NK-92 treated with Interleukin-12 subunit alpha and Interleukin-12 subunit beta, amount 100 ng/mL, for 24 hours (cell line): ENCODE measurements at places on chromosomes 3 and 15.

GRCh38 chr15:69161079-69161877 is 843 bp downstream of the GLCE start:
- no peak for DNase-seq

GRCh38 chr3:157300981-157301663 is 135.5 kb upstream of the PTX3 start:
- no peak for DNase-seq

DNA sequence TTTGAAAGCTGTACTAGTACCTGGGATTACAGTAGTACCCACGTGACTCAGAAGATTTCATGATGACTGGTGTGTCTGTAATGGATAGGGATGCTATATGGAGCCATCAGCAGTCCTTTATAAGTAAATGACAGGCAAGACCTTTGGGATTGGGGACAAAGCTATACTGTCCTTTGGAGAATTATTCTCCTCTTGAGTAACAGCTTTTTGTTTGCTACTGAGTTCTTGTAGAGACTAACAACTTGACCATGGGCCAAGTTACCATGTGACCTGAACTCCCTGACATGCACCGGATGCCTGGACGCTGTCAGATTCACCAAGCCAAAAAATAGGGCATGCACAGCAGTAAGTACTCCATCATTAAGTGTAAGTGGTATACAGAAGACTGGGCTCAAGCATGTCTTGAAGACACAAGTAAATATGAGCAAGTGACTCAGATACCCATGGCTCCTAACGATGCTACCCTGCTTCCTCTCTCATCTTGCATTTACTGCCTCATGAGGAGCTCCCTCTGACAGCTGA is 12.9 kb downstream of the SEC11A start:
- no peak for DNase-seq

DNA sequence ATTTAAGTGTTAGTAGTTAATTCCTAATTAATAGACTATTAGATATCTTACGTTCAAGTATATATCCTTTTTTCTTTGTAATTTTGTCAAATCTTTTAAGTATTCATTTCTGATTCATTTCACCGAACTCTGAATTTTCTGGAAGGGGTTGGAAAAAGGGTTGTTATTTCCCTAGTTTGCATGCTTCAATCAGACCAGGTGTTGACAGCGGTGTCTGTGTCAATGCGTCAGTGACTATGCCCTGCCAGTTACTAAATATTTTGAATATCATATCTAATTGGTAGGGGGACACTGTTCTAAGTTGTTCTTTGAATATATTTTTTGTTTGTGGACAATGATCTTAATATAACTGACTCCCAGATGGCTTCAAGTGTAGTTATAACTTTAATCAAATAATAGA is 62.7 kb upstream of the TNFSF10 start:
- DNase-seq, result no peak

- no peak for DNase-seq
These were observed 38.6 kb downstream of the TMED3 start for GRCh38 chr15:79349525-79349924.

DNA sequence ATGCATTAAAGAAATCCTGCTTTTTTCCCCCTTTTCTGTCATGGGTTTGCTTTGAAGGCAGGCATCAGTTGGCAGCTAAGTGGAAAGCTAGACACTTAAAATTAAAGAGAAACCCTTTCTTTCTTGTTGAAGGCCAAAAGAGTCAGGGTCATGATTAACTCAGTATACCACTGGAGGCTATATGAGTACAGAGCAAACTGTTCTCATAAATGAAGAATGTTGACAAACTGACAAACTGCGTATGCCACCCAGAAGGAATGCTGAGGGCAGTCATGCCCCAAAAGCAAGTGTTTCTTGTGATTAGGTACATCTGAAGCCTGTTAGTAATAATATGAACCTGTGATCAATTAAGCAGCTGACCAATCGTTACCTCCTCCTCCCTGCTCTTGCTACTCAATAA is 43.6 kb upstream of the COL6A6 start:
- no peak for DNase-seq

GRCh38 chr15:25372298-25372697 is 66.5 kb downstream of the UBE3A start:
- DNase-seq, result no peak

GRCh38 chr15:50390554-50391264 is 33.5 kb upstream of the USP8 start:
- DNase-seq, result no peak

GRCh38 chr3:112980080-112980479 is 5.2 kb upstream of the CD200R1 start:
- no peak for DNase-seq

- no peak for DNase-seq
These were observed 13.1 kb downstream of the ROBO2 start for GRCh38 chr3:77052733-77053670.

DNA sequence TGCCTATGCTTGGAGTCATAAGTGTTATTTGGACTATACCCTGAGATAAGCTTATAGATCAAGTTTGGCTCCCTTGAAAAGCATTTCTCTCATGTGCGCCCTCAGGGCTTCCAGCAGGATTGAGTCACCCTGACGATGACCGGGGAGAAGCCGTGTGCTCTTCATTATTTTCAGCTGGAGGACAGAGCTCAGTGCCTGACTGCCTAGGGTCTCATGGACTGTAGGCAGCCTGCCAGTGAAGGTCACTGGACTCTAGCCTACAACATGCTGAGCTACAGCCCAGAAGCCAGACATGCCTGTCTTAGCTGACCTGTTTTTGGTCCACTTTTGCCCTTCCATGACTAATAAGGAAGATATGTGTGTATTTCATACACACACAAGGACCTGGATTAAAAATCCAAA is 31.6 kb upstream of the NUDT16 start:
- no peak for DNase-seq

GRCh38 chr15:48250640-48251076 is 44.6 kb downstream of the SLC12A1 start:
- DNase-seq, result no peak

DNA sequence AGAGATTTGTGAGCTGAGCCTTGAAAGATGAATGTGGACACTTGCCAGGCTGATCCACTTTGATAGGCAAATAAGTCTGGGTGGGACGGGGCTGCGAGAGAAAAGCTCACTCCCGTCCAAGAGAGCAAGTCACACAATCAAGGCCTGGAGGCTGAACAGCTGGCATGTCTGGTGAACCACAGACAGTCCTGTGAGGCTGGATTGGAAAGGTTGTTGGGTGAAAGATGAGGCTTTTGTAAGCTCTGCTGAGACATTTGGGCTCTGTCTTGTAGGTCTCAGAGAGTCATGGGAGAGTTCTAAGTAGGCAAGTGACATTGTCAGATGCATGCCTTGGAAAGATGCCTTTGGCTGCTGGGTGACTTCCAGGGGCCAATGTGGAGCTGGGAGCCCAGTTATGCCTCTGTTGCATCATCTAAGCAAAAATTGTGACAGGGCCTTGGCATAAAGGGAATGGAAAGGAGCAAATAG is 38.5 kb downstream of the RPLP1 start:
- DNase-seq, result no peak

DNA sequence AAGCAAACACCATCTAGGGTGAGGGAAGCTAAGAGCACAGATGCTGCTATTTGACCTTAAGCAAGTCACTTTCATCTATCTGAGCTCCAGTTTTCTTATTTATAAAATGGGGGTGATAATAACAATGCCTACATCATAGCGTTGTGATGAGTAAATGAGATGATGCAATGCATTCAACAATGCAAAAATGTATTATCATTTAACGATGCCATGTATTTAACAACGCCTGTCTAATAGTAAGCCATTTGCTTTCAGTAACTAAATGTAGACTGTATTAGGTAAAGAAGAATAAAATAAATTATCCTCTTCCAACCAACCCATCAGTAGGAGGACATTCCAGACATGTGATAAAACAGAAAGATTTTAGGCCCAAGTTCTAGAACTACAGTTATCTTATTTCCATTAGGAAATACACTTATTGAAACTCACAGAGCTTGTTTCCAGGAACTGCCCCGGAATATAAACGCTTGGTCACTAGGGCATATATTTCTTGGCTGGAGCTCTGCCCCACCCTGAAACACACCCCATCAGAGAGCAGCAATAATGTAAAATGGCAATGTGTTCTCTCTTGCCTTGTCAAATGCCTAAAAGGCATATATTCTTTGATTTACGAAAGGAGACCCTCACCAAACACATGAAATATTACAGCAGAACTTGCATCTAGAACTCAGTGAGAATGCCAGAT is 128.3 kb downstream of the LIPC start:
- no peak for DNase-seq

- peak; percentile 43 for DNase-seq
These were observed 795 bp upstream of the SCAANT1 start for GRCh38 chr3:63912768-63913588.

GRCh38 chr3:157029365-157029790 is 130.6 kb downstream of the CCNL1 start:
- DNase-seq, result no peak

- no peak for DNase-seq
These were observed 332.6 kb downstream of the PTPRG start for GRCh38 chr3:61893840-61894566.

DNA sequence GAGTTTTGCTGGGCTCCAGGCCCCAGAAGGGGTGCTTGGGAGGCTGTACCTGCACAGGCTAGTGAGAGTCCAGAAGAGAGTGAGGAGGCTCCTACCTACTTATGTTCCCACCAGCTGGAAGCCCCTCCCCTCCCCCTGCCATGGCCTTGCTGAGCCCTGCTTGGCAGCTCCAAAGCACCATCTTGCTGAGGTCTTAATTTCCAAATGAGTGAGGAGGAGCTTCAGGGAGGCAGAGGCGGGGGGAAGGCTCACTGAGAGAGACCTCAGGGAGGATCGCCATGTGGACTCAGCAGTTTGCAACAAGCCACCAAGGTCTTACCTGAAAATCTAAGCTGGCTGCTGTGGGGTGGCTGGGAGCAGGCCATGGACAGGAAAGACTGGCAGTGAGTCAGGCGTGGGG is 8.7 kb upstream of the CACNA2D2 start:
- no peak for DNase-seq

DNA sequence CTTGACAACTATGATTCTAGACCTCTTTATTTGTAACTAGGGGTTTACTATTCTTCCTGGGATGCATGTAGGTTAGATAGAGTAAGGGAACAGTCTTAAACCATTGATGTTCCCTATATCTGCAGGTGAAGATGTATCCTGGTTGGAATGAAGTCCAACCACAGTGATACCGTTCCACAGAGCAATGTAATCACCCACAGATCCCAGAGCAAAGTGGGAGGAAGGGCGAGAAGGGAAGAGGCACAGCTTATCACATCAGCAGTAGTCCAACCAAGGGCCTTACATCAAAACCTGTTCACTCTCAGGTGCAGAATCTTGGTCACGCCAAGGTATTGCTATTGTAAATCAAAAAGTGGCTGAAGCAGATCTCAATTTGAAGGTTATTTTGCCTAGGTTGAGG is 61.8 kb upstream of the LIPC start:
- no peak for DNase-seq

- no peak for DNase-seq
These were observed 36.0 kb downstream of the SLC25A26 start for GRCh38 chr3:66256806-66257205.

- DNase-seq, result no peak
These were observed 106.2 kb downstream of the XXYLT1 start for GRCh38 chr3:195164573-195165264.

- no peak for DNase-seq
These were observed 151.8 kb upstream of the HES1 start for GRCh38 chr3:193983846-193984818.

- no peak for DNase-seq
These were observed 112.8 kb downstream of the LPP start for GRCh38 chr3:188266562-188267274.

GRCh38 chr15:63395730-63396151 is 14.1 kb upstream of the CA12 start:
- DNase-seq, result no peak

DNA sequence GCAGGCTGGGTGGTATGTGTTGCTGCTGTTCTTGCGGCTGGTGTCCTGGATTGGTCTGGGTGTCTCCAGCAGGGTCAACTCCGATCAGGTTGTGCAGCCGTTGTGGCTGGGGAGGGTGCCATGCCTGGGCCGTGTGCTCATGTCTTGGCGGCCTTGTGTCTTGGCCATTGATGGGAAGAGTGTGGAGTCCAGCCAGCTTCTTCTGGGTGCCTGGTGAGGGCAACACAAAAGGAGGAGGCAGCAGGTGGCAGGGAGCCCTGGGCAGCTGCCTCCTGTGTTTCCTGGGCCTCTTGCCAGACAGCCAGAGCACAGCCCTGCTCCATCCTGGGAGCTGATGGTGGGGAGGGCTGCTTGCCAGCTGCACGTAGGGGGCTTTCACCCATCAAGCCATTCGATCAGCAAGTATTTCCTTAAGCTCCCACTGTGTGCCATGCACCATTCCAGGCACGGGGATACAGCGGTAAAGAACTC is 4.3 kb downstream of the CHAC1 start:
- DNase-seq, result no peak

DNA sequence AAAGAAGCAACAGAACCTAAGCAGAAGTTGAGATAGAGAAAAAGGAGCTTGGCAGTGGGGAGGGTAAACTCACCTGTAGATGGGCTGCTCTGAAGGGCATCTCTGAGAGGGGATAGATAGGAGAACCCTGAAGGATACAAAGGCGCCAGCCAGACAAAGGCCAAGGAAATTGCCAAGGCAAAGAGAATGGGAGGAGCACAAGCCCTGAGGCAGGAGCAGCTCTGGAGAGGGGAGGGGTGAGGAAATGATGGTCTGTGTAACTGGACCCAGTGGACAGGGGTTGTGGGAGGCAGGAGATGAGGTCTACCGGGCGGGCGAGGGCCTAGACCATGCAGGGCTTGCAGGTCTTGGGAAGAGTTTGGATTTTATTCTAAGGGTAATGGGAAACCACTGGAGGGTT is 2.3 kb upstream of the PDIA5 start:
- no peak for DNase-seq

DNA sequence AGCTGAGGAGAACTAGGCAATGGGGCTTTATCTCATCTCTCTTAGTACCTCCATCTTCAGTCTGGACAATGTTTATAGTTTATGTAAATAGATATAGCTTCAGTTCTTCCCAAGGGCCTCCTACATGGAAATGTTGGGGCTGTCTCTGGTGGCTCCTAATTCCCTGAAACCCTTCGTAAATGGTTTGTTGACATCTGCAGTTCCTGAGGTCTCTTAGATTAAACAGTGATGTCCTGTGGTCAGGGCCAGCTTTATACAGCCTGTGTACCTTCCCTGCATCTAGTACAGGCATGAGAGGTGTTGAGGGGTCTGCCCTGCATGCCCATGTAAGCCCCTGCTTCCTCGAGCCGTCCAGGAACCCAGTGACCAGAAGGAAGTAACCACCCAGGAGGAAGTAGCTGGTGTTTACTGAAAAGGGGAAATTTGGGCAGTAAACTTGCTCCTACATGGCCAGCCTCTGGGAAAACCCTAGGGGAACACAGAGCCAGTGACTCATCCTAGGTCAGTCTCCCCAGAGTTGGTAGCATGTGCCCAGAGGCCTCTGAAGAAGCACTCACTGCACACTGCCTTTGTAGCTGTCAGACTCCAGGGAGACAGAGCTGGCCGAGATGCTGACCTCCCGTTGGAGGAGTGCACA is 4.7 kb upstream of the TBC1D2B start:
- DNase-seq, result no peak

GRCh38 chr15:93362821-93363220 is 273.8 kb upstream of the RGMA start:
- no peak for DNase-seq

- DNase-seq, result no peak
These were observed 37.4 kb downstream of the TNK2 start for GRCh38 chr3:195870937-195871336.

GRCh38 chr15:40911141-40911540 is 16.9 kb downstream of the VPS18 start:
- DNase-seq, result no peak
